ENCODE measurements at places on chromosomes 4 and X. TPM values are rescaled to one million over a fixed set of nuclear protein-coding genes. Genes with fewer than 3 reads are reported as not detected.
A peak's percentile ranks its signal among the peaks of the same experiment; 100 is the strongest.

Gene MGARP
- 0.38 TPM for total RNA-seq

Gene FHIP1A
- 0.42 TPM for total RNA-seq

Gene PRKG2
- total RNA-seq: 0.58 TPM

Gene NAA11
- total RNA-seq: not detected

Gene TXK
- total RNA-seq: 13.3 TPM

Gene MAMLD1
- 0.48 TPM for total RNA-seq

Gene RASL11B
- 0.32 TPM for total RNA-seq

Gene OTC
- not detected for total RNA-seq

- no peak for DNase-seq
- no peaks in the 10 kb centered on the region for H3K27me3 ChIP-seq
- H3K4me3 ChIP-seq: peak overlapping the region; percentile 11
- H3K36me3 ChIP-seq: peaks cover 23% of the 10 kb centered on the region
Measured at GRCh38 chr4:153483432-153484418, 17.6 kb downstream of the TMEM131L start.

DNA sequence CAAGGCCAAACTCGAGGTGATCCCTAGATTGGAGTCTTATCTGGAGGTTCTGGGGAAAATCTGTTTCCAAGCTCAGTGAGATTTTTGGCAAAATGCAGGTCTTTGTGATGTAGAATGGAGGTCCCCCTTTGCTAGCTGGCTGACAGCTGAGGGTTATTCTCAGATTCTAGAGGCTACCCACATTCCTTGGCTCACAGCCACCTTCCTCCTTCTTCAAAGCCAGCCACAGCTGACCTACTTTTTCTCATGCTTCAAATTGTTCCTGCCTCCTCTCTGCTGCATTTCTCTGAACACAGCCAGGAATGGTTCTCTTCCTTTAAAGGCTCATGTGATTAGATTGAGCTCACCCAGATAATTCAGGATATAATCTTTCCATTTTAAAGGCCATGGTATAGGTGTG, 86.9 kb downstream of the VCX3A start:
- no peak for DNase-seq
- no peaks in the 10 kb centered on the region for H3K27me3 ChIP-seq
- no peak overlapping the region for H3K27ac ChIP-seq
- no peaks in the 10 kb centered on the region for H3K4me1 ChIP-seq

DNA sequence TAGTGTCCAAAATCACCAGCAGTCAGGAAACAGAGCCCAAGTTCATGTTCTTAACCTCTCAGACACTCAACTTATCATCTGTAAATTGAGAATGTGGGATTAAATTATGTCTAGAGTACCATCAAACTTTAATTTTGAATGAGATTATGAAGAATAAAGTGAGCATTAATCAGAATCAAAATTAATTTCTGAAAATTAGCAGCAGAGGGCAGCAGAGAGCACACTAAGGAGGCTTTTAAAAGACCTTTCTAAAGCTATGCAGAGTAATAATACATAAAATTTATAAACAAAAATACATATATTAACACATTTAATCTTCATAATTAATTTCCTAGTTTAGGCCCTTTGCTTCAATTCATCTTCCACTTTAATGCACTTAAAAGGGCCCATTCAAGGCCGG, 7.1 kb downstream of the TASL start:
- DNase-seq: no peak
- H3K27ac ChIP-seq: no peak overlapping the region
- H3K4me3 ChIP-seq: no peak overlapping the region
- no peaks in the 10 kb centered on the region for H3K27me3 ChIP-seq

DNA sequence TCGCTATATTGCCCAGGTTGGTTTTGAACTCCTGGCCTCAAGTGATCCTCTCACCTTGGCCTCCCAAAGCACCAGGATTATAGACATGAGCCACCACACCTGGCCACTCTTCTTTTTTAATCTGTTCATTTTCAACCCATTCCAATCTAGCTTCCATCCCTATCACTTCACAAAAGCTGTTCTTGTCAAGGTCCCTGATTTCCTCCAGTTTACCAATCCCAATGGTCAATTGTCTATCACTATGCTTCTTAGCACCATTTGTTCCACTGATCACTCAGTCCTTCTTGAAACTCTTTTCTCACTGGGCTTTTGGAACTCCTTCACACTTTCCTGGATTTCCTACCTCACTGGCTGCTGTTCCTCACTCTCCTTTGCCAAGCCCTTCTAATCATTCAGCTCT, 38.6 kb downstream of the PRPS1 start:
- H3K36me3 ChIP-seq: peaks cover 4% of the 10 kb centered on the region
- no peak for DNase-seq
- H3K4me1 ChIP-seq: peaks cover 5% of the 10 kb centered on the region
- H3K27me3 ChIP-seq: no peaks in the 10 kb centered on the region

DNA sequence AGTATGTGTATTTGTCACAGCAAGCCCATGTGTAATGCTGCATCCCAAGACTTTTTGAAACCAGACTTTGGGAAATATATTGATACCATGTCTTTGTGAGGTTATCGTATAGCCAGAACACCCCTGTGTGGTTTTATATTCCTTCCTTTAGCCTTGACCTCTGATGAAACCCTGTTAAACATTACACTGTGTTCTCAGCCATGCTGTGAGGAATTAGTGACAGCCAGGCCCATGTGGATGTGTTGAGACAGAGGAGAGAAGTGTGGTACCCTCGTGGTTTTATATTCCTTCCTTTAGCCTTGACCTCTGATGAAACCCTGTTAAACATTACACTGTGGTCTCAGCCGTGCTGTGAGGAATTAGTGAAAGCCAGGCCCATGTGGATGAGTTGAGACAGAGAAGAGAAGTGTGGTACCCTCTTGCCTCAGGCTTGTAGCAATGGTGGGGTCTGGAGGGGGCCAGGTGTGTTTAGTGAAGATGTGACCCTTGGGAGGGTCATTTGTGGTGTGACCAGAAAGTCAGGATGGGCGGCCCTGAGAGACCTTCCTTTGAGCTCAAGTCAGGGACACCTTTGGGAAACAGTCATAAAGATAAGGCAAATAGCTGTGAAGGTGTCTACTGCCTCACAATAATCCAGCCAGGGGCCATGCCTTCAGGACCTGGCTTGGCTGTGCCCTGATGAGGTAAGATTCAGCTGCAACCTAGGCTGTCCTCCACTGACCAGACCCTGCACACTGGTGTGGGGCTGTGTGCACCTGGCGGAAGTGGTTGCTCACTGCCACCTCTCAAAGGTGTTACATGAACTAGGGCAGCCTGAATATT, 110.0 kb downstream of the IRF2 start:
- no peaks in the 10 kb centered on the region for H3K36me3 ChIP-seq
- no peaks in the 10 kb centered on the region for H3K27me3 ChIP-seq
- H3K4me1 ChIP-seq: peaks cover 16% of the 10 kb centered on the region

DNA sequence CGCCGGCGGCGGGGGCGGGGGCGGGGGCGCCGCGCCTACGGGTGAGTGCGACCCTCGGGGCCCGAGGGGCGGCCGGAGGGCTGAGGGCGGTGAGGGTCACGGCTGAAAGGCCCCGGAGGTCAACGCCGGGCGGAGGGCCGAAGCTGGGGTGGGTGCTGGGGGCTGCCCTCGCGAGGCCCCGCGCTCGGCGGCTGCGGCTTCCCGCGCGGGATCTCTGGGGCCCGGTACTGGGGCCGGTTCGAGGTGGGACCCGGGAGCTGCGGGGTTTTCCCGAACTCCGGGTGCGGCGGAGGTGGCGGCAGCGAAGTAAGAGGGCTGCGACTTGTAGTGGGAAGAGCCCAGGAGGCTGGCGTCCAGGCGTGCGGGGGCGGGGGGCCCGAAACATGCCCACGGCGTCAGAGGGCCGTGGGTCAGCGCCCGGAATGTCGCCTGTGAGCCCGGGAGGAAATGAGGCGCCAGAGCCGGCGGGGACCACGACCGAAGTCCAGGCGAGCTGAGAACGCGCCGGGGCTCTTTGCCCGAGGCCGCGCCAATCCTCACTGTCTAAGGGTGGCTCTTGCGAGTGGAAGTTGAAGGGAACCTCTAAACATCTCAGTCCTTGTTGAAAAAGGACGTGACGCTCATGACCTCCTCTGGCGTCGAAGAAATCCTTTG, 407 bp downstream of the IL13RA1 start:
- no peak overlapping the region for H3K27ac ChIP-seq
- peak overlapping the region; percentile 32 for H3K4me3 ChIP-seq
- H3K36me3 ChIP-seq: no peaks in the 10 kb centered on the region
- DNase-seq: no peak
- peaks cover 48% of the 10 kb centered on the region for H3K27me3 ChIP-seq
- no peaks in the 10 kb centered on the region for H3K4me1 ChIP-seq

DNA sequence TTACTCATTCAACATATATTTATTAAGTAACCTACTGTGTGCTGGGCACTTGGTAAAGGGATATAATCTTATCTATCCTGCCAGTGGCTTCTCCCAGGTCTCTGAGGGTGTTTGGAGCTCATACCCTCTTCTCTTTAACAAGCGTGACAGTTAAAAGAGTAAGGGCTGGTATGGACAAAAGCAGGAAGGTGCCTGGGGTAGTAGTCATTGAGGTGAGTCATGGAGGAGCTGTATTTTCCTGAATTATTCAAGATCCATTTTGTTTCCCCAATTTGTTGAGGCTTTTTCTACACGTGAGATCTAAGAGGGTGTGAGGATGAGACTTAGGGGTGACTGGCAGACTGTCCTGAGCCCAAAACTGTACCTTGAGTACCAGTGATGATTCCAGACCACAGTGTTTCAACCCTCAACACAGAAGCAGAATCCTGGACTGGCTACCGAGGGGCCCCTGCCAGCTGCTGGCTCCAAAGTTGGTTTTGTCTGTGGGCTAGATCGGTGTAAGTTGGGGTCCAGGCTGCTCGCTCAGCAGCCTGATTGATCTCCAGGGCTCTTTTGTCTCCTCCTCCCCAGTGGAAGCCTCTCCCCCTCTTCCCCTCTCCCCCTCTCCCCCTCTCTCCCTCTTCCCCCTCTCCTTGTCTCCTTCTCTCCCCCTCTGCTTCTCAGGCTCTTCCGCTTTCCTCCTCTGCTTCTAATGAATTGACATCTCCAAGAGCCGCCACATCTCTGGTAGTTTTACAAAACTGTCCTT, at the start of gene DRP2:
Gene DRP2, plus strand, starts transcription at position 671 of the 748 bp plus-strand sequence. CDS start 11,862 bp downstream, outside the sequence.
- H3K27ac ChIP-seq: peak within 1 kb of the TSS; percentile 8
- H3K27me3 ChIP-seq: no peaks in the 10 kb centered on the region
- no peak within 1 kb of the TSS for H3K4me3 ChIP-seq
- no peak for DNase-seq

DNA sequence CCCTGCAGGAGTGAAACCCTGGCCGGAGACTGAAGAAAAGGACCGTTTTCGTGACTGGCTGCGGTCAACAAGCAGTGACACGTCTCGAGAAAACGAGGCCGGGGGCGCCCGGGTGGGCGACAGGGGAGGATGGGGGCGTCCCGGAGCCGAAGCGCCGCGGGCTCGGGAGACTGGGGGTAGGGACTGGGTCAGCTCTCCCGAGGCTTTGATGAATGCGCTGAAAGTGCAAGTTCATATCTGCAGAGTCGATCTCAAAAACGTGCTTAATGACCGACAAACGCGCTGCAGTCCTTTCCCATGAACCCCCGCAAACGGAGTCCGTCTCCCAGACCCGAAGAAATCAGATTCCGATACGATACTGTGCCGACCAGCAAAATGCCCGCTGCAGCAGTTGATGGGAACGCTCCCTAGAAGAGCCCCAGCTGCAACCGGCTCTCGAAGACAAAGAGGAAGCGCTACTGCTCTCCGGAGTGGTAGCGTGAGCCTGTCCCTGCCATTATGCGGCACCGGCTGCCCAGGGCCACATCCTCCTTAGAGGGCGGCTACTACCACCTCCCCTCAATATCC, 806 bp upstream of the CD99L2 start:
- H3K4me3 ChIP-seq: peak overlapping the region; percentile 75
- no peaks in the 10 kb centered on the region for H3K27me3 ChIP-seq
- peaks cover 5% of the 10 kb centered on the region for H3K4me1 ChIP-seq
- peak overlapping the region; percentile 55 for H3K27ac ChIP-seq
- peak; percentile 26 for DNase-seq

GRCh38 chr4:5554376-5554775, 154.0 kb downstream of the EVC2 start:
- no peak overlapping the region for H3K4me3 ChIP-seq
- no peaks in the 10 kb centered on the region for H3K4me1 ChIP-seq
- H3K36me3 ChIP-seq: no peaks in the 10 kb centered on the region
- DNase-seq: no peak
- no peaks in the 10 kb centered on the region for H3K27me3 ChIP-seq
- no peak overlapping the region for H3K27ac ChIP-seq

DNA sequence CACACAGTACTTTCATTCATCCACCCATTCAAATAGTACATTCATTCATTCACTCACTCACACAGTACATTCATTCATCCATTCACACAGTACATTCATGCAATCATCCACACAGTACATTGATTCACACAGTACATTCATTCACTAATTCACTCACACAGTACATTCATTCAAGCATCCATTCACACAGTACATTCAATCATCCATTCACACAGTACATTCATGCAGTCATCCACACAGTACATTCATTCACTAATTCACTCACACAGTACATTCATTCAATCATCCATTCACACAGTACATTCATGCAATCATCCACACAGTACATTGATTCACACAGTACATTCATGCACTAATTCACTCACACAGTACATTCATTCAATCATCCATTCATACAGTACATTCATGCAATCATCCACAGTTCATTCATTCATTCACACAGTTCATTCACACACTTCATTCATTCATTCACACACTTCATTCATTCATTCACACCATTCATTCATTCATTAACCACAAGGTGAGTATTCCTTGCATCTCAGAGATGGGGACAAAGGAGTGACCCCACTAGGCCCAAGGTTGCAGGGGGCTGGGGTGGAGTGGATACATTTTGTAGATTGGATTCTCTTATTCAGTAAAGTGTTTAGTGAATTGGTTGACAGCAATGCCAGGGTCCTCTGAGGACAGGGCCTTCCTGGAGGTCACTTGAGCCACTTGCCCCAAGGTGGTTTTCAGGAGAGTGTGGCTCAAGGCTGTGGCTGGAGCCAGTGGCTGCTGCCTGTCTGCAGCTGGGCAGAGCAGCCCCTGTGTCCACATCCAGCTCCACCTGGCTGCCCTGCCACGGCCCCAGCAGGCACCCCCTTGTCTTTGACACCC, 4.3 kb upstream of the SPON2 start:
- H3K4me3 ChIP-seq: no peak overlapping the region
- peaks cover 7% of the 10 kb centered on the region for H3K36me3 ChIP-seq
- H3K4me1 ChIP-seq: peaks cover 1% of the 10 kb centered on the region
- DNase-seq: no peak
- H3K27me3 ChIP-seq: peaks cover 14% of the 10 kb centered on the region

GRCh38 chr4:157806184-157806583, 366.6 kb downstream of the GASK1B start:
- no peaks in the 10 kb centered on the region for H3K4me1 ChIP-seq
- H3K27ac ChIP-seq: no peak overlapping the region
- DNase-seq: no peak

GRCh38 chr4:156962528-156962974, 9.0 kb downstream of the PDGFC start:
- peaks cover 14% of the 10 kb centered on the region for H3K27me3 ChIP-seq
- H3K4me1 ChIP-seq: no peaks in the 10 kb centered on the region
- no peak overlapping the region for H3K4me3 ChIP-seq

GRCh38 chr4:116272336-116272735, 813.0 kb downstream of the TRAM1L1 start:
- H3K4me3 ChIP-seq: no peak overlapping the region
- no peaks in the 10 kb centered on the region for H3K4me1 ChIP-seq
- H3K27me3 ChIP-seq: no peaks in the 10 kb centered on the region
- no peak overlapping the region for H3K27ac ChIP-seq

Measured in activated naive CD8-positive, alpha-beta T cell treated with anti-CD3 and anti-CD28 coated beads for 36 hours (primary cell).